Pons (tissue), 1 donor: ENCODE measurements at places on chromosomes 7 and 10.

DNA sequence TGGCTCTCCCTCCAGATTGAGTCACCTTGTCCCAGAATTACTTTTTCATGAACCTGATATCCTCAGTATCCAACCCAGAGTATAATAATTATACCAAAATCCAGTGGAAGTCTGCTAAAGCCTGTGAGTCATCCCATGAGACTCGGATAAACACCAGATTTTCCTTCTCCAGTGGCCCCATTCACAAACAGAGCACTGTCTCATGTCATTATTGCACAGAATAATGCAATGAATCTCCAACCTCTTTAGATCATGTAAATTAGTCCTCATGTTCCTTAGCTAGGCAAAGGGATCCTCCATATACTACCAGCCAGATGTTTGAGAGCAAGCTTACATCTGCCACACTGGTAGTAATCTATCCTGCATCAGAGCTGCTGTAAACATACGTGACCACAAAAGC lies 89.0 kb downstream of the AMPH start:
- no peak for DNase-seq

- DNase-seq = no peak
Observed at GRCh38 chr7:31114593-31115343, 62.7 kb downstream of the ADCYAP1R1 start.

GRCh38 chr7:125670926-125671572 lies 741.4 kb upstream of the POT1 start:
- DNase-seq = peak; percentile 46

DNA sequence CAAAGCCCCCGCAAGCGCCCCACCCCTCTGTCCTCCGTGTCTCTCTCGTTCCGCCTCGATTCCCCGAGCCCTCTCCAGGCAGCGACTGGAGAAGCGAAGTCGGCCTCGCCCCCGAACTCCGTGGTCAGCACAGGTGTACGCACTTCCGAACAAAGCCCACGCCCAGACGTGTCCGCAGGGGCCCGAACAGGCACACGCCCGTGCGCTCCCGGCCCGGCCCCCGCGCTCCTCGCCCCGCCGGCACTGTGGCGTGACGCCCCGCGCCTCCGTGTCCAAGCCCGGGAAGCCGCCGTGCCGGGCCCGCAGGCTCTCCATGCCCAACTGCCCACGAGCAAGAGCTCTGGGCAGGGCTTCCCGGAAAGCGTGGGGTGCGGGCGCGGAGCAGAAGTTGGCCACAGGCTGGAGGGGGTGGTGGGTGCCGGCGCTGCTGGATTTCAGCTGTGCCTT lies 662 bp downstream of the NRCAM start:
- DNase-seq = no peak

- DNase-seq = no peak
Observed at GRCh38 chr10:67506757-67507091, 189.3 kb downstream of the CTNNA3 start.

GRCh38 chr7:132560825-132561529 lies 15.3 kb downstream of the PLXNA4 start:
- no peak for DNase-seq

- peak; percentile 8 for DNase-seq
Observed at GRCh38 chr10:14838582-14839304, 637 bp downstream of the HSPA14 start.

- no peak for DNase-seq
Observed at GRCh38 chr7:37174460-37174859, 274.2 kb downstream of the ELMO1 start.

GRCh38 chr10:71623098-71623985 lies 96.2 kb downstream of the C10orf105 start:
- DNase-seq = no peak

- no peak for DNase-seq
Observed at GRCh38 chr10:97159646-97160305, 26.0 kb downstream of the SLIT1 start.

- DNase-seq = no peak
Observed at GRCh38 chr7:44646176-44646920, 39.9 kb downstream of the OGDH start.

DNA sequence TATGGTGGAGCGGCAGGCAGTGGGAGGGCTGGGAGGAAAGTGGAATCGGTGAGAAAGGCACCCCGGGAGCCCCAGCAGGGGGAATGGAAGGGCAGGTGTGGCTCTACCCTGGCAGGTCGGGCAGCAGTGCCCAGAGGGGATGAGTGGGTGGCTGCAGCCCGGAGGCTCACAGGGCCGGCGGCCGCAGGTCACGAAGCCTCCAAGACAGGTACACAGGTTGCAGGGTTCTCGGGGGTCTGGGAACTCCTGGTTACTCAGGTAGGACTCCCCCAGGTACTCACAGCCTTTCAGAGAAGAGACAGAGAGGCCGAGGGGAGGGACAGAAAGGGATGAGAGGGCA lies 21.8 kb downstream of the KCP start:
- no peak for DNase-seq

DNA sequence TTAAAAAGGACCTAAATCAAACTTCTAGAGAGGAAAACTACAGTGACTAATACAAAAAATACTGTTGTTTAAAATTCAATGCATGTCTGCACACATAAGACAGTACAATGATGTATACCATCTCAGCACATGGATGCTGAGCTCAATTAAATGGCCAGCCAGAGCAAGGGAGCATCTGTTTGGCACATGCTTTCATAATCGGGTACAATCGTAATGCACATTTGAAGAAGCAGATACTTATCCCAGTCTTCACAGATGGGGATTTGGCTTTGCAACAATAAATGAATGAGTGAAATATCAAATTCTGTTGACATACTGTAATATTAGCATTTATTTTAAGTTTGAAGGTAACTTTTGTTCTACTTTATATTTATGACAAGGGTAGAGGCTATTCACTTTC lies 187.8 kb downstream of the CRPPA start:
- DNase-seq = no peak

DNA sequence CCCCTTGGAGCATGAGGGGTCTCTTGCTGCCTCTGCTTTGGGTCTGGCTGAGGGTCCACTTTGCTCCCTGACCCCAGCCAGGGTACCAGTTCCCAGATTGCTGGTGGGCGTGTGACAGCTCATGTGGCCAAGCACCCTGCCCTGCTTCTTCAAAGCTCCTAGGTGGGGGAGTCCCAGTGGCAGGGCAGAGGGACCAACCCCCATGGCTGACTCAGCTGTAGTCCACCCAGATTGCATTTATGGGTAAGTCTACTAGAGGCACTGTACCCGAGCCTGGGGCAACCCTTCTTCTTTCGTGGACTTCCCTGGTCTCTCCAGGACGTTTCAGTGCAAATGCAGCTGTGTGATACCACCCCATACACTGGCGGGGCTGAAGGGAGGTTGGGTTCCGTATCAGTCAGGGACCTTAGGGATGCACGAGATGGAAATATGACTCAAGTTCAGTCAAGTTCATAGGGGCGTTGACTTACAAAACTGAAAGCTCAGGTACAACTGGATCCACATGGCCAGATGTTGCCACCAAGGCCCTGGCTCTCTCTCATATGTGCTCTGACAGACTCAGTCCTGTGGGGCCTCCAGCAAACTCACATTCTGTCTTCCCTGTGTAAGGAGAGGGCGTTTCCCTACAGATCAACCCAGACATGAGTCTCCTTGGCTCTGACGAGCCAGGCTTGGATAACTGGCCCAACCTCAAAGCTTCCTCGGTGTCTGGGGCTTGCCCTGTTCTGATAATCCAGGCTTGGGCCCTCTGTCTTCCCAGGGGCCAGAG lies 13.6 kb downstream of the PTPRE start:
- DNase-seq = no peak

- peak; percentile 41 for DNase-seq
Observed at GRCh38 chr7:102080434-102081243, 206.0 kb upstream of the SH2B2 start.

- no peak for DNase-seq
Observed at GRCh38 chr10:69093933-69094332, 6.0 kb downstream of the SRGN start.

- no peak for DNase-seq
Observed at GRCh38 chr10:22334414-22335172, 10.7 kb upstream of the SPAG6 start.

GRCh38 chr7:117458977-117459583 lies 20.7 kb upstream of the CFTR start:
- peak; percentile 56 for DNase-seq

- no peak for DNase-seq
Observed at GRCh38 chr7:107002529-107002998, 41.9 kb upstream of the PRKAR2B start.

- DNase-seq = no peak
Observed at GRCh38 chr7:17710312-17710711, 230.0 kb downstream of the SNX13 start.

- DNase-seq = no peak
Observed at GRCh38 chr10:62887642-62888041, 71.5 kb upstream of the EGR2 start.
